Hair follicle dermal papilla cell (primary cell): ENCODE measurements at places on chromosomes 13 and 19. TPM values are rescaled to one million over a fixed set of nuclear protein-coding genes. Genes with fewer than 3 reads are reported as not detected.

The SH2D3A gene
- not detected in 2 replicates for total RNA-seq

The PPM1N gene
- 0.61 and 1.8 TPM in 2 replicates for total RNA-seq

The IFNL3 gene
- not detected in 2 replicates for total RNA-seq

The DIRAS1 gene
- 2.8 and 4.7 TPM in 2 replicates for total RNA-seq

The ZGLP1 gene
- total RNA-seq = 0.81 and 1.8 TPM in 2 replicates

The PALM3 gene
- 0.32 TPM in 1 of 2 replicates, not detected in the other for total RNA-seq

The SLC25A41 gene
- 0.12 and 0.16 TPM in 2 replicates for total RNA-seq

The CEACAM8 gene
- total RNA-seq = not detected in 2 replicates

The NLRP11 gene
- total RNA-seq = under 0.01 TPM in 1 of 2 replicates, not detected in the other

The SMIM24 gene
- total RNA-seq = not detected in 2 replicates
